ENCODE measurements at places on chromosomes 5 and 9.
A peak's percentile ranks its signal among the peaks of the same experiment; 100 is the strongest.

GRCh38 chr9:134515026-134515821 lies 126.4 kb upstream of the COL5A1 start:
- no peak for ATAC-seq

- ATAC-seq: no peak
These were observed 953 bp downstream of the UBE2QL1 start for GRCh38 chr5:6449465-6450158.

DNA sequence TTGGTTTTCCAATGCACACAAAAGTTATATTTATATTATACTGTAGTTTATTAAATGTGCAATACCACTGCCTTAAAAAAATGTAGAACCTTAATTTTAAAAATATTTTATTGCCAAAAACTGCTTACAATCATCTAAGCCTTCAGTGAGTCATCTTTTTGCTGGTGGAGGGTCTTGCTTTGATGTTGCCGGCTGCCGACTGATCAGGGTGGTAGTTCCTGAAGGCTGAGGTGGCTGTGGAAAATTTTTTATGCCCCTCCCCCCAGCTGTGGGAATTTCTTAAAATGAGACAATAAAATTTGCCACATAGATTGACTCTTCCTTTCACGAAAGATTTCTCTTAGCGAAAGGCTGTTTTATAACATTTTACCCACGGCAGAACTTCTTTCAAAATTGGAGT lies 75.9 kb upstream of the SLC25A51 start:
- no peak for ATAC-seq

GRCh38 chr9:93510041-93510440 lies 56.7 kb upstream of the FAM120AOS start:
- ATAC-seq: no peak

- ATAC-seq: no peak
These were observed 1584.3 kb upstream of the NUDT12 start for GRCh38 chr5:105146867-105147266.

GRCh38 chr5:34831303-34831702 lies 7.7 kb upstream of the TTC23L start:
- no peak for ATAC-seq

DNA sequence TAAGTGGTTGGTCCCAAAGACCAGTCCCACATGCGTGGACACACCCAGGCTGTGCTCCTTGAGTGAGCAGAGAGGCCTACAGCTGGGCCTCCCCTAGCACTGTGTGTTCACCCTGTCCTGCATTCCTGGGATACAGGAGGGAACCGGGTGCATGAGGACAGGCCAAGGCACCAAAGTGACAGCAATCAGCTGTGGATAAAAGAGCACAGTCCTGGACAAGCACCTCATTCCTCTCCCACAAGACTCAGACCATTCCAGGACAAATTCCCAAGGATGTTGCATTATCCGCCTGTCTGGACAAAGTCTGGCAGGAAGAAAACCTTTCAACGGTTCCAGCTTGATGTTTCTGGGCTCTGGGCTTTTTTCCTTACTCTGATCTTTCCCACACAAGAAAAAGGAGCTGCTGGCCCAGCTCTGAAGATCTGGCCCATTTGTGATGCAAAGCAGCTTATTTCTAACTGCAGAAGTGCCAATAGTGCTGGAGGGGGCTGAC lies 273.2 kb downstream of the ENC1 start:
- ATAC-seq: no peak

GRCh38 chr5:82854956-82855355 lies 222.2 kb downstream of the TMEM167A start:
- no peak for ATAC-seq

DNA sequence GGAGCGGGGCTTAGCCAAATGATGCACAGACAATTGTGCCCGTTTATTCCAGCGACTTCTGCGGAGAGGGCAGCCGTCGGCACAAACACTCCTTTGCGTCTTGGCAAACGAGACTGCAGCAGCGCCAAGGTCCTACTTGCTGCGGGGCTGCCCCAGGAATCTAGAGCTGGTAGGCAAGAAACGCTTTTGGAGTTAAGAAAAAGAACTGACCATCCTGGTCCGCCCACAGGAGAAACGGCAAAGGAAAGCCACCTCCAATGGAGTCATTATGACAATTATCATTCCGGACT lies 2.3 kb downstream of the RXFP3 start:
- ATAC-seq: no peak

- no peak for ATAC-seq
These were observed 466.2 kb downstream of the KDM4C start for GRCh38 chr9:7223981-7224380.

- no peak for ATAC-seq
These were observed 25.8 kb downstream of the TRPM6 start for GRCh38 chr9:74861773-74862474.

DNA sequence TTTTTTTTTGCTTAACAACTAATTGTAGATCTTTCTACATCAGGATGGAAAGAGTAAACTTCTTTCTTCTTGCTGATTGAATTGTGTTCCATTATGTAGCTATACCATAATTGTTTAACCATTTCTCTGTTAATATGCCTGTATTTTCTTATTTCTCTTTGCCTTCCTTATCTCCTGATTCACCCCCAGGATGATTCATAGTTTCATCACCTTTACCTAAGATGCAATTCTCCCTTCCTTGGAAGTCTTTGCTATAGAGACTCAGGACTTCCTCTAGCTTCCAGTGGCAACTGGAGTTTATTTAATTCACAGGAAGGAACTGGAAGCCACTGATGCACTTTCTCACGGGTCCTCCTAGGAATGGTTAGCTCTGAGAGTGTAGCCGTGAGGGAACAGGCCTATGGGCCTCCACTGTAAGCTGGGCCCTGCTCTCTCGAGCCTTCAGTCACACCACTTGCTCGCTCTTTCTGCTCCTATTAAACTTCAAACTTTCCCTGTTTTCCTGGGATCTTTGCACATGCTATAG lies 83.1 kb downstream of the FGF1 start:
- no peak for ATAC-seq

GRCh38 chr9:121483049-121483448 lies 16.6 kb downstream of the GGTA1 start:
- no peak for ATAC-seq

DNA sequence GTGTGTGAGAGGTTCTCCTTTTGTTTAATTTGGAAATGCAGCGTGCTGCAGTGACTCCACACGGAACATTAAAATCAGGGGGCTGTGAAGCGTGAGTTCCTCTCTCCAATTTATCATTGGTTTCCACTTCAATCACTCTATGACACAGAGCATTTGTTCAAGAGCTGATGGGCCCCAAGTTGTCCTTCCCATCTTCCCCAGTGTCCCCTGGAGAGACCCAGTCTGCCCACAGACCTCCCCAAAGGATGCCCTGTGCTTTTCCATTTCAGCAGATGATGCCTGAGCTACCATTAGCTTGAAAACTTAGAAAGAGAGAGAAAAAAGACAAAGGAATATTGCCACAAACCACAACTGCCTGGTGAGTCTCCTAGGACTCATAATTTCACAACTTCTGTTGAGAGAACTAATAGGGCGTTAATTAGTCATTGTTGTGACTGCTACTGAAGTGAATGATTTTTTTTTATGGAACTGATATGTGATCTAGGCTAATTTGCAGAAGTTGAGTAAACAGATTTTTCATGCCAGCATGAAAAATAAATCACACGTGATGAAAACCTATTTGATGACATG lies 772.7 kb downstream of the SEMA5A start:
- no peak for ATAC-seq

- no peak for ATAC-seq
These were observed 15.9 kb upstream of the SLC2A6 start for GRCh38 chr9:133494636-133495326.

- no peak for ATAC-seq
These were observed 8.0 kb downstream of the TCF7 start for GRCh38 chr5:134122530-134122929.

- ATAC-seq: peak; percentile 70
These were observed 176.3 kb upstream of the PTGER4 start for GRCh38 chr5:40503439-40503838.

DNA sequence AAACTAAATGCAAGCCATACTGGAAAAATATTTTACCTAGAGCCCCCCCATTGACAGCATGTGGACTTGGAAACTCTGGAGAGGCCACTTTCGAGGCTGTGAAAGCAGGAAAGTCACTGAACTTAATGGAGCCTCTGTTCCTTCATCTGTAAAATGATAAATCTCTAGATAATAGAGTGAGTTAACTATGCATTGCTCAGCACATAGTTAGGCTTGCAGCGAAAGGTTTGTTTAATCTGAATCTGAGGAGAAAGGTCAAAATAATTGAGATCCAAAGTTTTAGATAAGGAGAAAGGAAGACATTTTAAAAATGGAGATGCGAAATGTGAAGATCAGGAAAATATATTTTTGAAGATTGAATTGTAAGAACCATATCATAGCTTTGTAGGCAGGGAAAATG lies 4.6 kb downstream of the PCSK5 start:
- no peak for ATAC-seq

DNA sequence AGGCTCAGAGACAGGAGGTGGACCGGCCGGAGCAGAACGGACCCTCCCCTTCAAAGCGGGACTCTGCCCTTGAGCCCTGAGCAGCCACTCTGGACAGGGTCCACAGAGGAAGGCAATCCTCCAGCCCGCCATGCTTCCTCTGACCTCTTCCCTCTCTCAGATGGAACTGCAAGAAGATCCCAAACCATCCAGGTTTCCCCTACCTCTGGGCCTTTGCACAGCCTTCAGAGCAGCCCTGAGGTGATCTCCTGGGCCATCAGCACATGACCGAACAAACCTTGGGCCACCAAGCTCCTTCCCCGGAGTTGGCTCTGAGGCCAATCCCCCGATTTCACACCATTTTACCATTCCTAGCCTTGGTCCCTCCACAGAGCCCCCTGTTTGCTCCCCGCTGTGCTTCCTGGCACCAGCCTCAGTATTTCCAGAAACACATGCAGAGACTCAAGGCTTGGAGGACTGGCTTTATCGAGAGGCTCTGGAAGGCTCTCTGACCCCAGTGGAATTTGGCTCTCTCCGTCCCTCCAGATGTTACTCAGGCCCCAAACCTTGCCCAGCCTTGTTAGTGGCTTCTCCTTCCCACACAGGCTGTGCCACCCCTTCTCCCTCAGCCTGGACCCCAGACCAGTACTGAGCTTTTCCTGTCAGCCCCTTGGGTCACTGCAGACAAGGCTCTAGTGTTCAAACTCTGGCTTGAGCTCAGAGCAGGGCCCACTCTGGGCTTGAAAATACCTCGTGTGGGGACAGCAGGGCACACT lies 48.6 kb upstream of the KCNMB1 start:
- no peak for ATAC-seq

- ATAC-seq: no peak
These were observed 119.4 kb downstream of the ADAMTS12 start for GRCh38 chr5:33772380-33772897.

DNA sequence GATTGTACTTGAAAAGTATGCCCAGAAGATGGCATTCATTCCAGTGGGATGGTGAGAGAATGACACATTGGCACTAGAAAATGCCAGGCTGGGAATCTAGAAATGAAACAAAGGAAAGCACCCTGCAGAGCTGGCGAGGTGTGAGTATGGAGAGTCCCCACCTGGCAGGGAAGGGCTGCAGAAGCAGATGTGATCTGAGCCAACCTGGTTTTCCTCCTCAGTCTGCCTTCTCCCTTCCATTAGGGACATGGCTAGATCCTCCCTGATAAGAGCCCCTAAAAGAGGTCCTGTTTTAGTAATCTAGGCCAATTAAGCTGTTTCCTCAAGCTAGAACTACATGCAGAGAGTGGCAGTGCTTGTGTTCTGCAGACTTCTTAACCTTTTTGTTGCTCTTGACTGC lies 24.7 kb upstream of the TNFSF15 start:
- no peak for ATAC-seq

DNA sequence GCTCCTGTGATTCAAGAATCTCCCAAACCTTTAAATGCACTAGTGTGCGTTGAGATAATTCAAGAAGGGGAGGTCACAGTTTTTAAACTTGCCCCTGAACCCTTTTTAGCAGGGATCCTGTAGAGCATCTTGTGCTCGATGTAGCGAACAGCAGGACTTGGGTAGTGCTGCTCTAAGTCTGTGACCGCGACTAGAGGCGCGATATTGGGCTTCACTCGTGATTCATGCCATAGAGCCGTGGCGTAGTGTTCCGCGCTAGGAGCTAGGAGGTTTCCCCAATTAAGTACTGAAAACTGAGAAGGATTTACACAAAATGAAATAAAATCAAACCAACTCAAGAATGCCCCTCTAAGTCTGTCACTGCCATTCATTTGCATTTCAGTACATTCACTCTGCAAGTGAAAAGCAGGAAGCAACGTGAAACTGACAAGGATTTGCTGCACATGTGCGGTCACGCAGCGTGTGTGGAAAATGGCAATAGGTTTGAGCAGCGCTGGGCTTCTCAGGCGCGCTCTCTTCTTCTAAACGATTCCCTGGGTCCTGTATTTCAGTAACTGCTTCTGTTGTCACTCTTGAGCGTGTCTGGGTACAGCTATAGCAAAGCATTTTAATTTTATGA lies 1135.9 kb upstream of the WWC1 start:
- no peak for ATAC-seq

DNA sequence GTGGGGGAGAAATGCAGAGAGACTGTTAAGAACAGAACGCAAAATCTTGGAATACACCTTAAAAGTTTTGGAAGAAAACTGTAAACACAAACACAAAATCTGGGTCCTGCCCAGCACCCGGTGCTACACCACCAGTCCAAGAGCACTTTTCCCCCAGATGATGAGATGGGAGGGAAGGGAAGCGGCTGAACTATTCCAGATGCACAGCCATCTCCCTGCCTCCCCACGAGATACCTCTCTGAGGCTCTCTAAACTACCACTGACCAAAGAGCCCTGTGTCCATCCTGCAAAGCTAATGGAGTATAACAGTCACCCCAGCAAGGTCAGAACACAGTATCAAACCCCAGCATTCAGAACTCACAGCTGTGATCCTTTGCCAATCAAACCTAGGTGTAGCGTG lies 8.0 kb downstream of the SPARC start:
- ATAC-seq: no peak

- no peak for ATAC-seq
These were observed 45.1 kb downstream of the S1PR3 start for GRCh38 chr9:89036383-89036782.

GRCh38 chr5:179142434-179143198 lies 82.4 kb downstream of the ZNF354C start:
- peak; percentile 91 for ATAC-seq

- ATAC-seq: no peak
These were observed 257.7 kb downstream of the IRX1 start for GRCh38 chr5:3853362-3853761.

DNA sequence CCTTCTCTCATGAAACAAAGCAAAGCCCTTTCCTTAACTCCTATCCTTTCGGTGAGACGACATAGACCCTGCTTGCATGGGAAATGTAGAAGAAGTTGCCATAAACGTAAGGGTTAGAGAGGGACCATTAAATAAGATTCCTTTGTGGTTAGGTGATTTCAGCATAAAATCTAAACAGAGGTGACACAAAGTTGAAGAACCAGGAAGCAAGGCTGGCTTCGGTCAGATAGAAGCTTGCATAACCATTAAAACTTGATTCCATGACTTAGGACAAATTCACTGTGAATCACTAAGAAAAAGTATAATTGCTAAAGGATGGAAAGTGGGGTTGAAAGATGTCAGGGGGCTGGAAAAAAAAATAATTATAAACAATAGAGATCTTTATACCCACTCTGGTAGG lies 30.9 kb upstream of the ABLIM3 start:
- ATAC-seq: no peak

GRCh38 chr9:118148990-118149389 lies 444.8 kb downstream of the TLR4 start:
- no peak for ATAC-seq
